ENCODE measurements at places on chromosomes 12 and 14.
A peak's percentile ranks its signal among the peaks of the same experiment; 100 is the strongest.

DNA sequence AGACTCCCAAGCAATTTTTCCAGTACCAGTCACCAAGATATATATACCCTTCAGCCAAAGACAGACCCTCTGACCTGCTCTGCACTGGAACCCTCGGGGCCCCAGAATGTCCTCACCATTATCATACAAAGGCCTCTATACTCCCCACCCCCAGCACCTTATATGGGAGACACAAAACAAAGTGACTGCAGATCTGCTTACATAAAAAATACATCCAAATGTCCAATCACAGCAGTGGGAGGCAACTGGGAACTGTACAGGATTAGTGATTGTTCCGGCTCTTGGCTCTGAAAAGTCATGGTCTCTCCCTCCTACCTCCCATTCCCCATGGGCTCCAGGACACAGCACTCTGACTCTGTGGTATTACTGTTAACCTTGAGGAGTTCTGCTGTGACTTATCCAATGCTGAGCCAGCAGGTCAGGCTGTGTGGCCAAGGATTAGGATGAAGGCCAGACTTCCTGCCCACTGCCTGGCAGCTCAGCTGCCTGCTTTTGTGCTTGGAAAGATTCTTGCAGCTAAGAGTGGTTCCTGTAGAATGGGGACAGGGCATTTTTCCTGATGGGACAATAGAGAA lies 13.7 kb downstream of the OXA1L start:
- no peak for DNase-seq

DNA sequence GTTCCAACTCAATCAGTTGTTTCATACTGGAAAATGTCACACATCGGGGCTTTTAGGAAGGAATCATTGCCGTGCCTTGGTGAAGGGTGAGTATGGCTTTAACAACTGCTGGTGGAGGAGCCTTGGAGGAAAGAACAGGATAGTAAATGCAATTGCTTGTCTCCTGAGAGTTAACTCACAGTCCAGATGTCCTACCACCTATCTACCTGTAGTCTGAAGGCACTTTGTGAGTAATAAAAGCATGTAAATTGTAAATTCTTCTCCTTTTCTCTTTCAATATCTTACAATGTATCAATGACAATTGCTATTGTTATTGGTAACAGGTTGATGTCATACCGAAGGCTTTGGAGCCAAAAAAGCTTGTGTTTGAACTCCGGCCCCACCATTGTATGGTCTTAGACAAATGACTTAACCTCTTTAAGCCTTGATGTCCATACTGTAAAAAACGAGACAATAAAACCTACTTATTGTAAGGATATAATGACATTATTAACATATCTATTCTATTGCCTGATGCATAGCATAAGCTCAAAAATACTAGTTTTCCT lies 397.4 kb downstream of the ADAMTS20 start:
- DNase-seq, result no peak

DNA sequence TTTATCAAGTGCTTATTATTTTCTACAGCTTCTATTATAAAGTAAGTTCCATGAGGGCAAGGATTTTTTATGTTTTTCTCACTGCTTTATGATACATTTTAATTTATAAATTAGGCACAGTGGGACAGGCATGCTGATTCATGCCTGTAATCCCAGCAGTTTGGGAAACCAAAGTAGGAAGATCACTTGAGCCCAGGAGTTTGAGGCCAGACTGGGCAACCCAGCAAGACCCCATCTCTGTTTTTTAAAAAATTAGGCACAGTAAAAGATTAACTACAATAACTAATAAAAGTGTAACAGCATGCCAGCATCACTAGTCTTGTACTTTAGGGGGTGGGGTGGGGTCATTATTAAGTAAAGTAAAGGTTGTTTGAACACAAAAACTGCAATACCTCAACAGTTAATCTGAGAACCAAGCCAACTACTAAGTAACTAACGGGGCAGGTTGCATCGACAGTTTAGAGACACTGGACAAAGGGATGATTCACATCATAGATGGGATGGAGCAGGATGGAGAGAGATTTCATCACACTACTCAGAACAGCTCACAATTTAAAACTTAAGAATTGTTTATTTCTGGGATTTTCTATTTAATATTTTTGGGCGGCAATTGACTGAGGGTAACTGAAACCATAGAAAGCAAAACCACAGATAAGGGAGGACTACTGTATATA lies 119.5 kb downstream of the PLEKHA5 start:
- DNase-seq, result no peak

- no peak for DNase-seq
Observed at GRCh38 chr12:2413999-2414792, 361.4 kb downstream of the CACNA1C start.

GRCh38 chr12:44551631-44552030 lies 324.5 kb downstream of the NELL2 start:
- DNase-seq, result no peak

- no peak for DNase-seq
Observed at GRCh38 chr14:51242545-51243490, 2.8 kb downstream of the TMX1 start.

DNA sequence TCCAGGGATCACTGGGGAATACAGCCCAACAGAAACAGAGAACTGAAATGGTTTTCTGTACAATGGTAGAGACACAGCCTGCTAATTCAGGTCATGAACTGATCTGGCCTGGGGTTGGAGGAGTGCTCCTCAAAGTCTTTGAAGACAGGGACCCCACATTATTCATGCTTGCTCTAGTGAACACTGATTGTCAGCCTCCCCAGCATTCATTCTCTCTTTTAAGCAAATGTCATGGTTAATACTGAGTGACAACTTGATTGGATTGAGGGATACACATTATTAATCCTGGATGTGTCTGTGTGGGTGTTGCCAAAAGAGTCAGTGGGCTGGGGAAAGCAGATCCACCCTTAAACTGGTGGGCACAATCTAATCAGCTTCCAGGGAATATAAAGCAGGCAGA lies 288.4 kb upstream of the NOS1 start:
- no peak for DNase-seq

GRCh38 chr12:4116251-4117111 lies 157.1 kb upstream of the CCND2 start:
- peak; percentile 42 for DNase-seq

GRCh38 chr12:122981036-122981471 lies 573 bp downstream of the ARL6IP4 start:
- DNase-seq, result no peak

DNA sequence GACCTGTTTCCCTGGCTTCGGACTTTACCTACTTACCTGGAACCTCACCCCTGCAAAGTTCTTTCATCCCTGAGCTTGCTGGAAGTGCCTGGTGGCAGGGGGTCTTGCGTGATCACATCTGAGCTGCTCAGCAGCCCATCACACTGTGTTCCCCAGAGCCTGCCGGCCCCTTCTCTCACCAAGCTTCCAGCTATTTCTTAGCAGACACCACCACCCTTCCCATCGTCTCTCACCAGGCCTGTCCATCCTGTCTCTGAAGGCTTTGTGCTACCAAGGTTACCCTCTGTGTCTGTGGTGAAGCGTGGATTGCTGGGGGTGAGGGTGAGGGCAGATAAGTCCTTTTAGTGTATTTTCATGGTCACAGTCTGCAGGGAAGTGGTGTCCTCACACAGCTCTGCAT lies 78.8 kb upstream of the NRXN3 start:
- no peak for DNase-seq

DNA sequence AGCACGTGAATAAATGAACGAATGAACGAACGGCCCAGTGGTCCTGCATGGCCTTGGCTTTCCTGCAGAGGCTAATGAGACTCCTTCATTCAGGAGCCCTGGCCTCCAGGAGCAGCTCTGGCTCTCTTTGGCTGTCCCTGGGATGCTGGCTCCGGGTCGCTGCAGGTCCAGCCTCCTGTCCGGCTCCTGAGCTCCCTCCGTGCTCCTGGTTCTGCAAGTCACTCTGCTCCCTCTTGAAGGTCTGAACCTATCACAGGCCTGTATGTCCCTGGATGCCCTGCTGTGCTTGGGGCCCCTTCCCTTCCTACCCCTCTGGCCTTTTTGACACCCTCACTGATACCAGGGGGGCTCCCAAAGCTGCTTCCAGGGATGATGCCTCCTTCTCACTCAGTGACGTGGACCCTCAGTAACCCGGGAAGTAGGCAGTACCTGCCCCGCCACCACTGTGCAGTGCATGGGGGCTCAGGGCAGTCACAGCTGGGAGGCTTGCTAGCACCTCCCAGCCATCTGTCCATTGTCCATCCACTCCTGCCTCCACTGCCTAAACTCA lies 133.7 kb upstream of the C14orf180 start:
- DNase-seq, result no peak

- DNase-seq, result no peak
Observed at GRCh38 chr12:73547421-73547820, 990.2 kb upstream of the ATXN7L3B start.

GRCh38 chr12:99418379-99418778 lies 229.2 kb upstream of the GARIN6 start:
- no peak for DNase-seq

- DNase-seq, result no peak
Observed at GRCh38 chr12:88272456-88272855, 130.3 kb downstream of the TMTC3 start.

DNA sequence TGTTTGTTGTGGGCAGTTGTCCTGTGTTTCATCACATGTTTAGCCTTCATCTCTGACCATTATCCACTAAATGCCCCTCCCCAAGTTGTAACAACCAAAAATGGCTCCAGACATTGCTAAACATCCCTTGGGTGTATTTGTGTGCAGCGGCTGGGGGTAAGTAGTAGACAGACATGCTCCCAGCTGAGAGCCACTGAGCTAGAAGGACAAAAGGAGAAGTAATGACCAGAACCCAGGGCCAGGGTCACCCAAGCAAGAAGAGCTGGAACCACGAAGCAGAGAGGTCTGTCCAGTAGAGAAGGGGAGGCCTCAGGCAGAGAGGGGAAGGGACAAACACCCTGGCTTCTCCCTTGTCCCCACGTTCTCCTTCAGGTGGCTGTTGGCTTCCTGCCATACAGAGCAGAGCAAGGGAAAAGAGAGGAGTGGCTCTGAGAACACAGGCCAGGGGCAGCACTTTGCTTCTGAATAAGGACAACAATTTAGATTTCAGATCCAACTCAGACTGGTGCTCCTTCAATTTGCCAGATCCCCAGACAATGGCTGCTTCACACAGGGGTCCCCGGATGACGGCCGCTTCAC lies 55.2 kb downstream of the NDUFA12 start:
- DNase-seq, result no peak

GRCh38 chr14:20383032-20383431 lies 30.3 kb downstream of the TEP1 start:
- no peak for DNase-seq

GRCh38 chr14:59337141-59337611 lies 128.0 kb downstream of the GPR135 start:
- no peak for DNase-seq

DNA sequence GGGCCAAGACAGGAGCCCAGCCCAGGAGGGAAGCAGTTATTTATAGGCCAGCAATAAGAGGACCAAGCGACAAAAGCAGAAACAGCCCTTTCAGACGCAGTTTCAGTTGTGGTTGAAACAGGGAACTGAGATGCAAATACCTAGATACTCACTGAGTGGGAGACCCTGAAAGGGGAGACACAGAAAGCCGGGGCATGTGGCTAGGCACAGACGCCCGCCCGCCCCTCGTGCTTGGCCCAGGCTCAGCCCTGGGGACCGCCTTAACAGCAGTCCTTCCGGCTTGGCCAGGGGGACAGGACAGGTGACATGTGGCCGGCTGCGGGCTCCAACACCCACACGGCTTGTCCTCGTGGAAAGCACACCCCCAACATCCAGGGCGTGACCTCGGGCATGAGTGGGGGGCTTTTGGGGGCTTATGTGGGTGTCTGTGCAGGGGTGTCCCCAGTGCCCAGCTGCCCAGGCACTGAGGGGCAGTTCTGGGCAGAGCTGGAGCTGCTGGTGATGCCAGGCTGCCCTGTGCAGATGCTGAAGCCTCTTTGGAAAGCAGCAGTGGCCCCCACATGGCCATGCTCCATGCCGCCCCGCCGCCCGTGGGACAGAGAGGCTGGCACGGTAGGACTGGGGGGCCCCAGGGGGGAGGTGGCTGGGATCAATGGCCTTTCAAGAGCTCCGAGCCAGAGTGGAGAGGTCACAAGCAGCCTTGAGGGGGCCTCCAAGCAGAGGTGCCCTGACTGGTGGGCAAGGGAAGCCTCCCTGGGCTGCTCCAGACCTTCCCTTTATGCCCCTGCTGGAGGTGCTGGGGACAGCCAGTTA lies 2.1 kb downstream of the PLD4 start:
- no peak for DNase-seq

DNA sequence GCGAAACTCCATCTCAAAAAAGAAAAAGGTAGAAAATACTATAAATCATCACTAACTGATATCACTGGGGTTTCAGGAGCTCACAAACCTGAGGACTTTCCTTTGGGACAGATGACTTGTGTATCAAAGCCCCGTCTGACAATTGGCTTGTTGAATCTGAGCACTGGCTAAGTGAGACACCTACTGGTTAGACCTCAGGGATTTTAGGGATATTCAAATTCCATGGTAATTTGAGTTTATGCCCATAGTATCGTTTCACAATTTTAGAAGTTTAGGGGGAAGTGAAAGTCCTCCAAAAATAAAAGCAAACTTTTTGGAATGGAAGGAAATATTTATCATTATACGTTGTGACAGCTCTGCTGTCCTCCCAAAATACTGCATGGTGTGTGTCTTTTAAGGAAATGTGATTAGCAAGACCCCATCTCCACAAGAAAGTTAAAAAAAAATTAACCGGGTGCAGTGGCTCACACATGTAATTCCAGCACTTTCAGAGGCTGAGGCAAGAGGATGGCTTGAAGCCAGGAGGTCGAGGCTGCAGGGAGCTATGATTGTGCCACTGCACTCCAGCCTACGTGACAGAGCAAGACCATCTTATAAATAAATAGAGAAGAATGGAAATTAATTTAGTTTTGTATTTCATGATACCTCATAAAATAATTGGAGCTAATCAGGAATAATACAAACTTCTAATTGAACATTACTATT lies 49.2 kb downstream of the FBXL14 start:
- no peak for DNase-seq
